A172 (cell line): ENCODE measurements at places on chromosomes 4 and X. TPM values are rescaled to one million over a fixed set of nuclear protein-coding genes. Genes with fewer than 3 reads are reported as not detected.

GRCh38 chr4:142961866-142962265 lies 115.8 kb upstream of the INPP4B start:
- no peak for DNase-seq

DNA sequence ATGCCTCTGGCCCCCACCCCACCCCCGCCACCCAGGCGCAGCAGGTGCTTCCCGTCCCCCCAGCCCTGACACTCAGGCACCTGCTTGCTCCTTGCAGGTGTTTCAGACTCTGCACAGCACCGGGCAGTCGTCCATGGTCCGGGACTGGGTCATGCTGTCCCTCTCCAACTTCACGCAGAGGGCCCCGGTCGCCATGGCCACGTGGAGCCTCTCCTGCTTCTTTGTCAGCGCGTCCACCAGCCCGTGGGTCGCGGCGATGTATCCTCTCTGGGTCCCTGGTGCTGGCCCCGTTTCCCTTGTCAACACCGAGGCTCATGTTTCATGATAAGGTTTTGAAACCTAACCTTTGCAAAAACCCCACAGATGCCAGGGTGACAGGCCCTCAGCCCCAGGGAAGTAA lies 10.2 kb upstream of the MSANTD1 start:
- DNase-seq = no peak

DNA sequence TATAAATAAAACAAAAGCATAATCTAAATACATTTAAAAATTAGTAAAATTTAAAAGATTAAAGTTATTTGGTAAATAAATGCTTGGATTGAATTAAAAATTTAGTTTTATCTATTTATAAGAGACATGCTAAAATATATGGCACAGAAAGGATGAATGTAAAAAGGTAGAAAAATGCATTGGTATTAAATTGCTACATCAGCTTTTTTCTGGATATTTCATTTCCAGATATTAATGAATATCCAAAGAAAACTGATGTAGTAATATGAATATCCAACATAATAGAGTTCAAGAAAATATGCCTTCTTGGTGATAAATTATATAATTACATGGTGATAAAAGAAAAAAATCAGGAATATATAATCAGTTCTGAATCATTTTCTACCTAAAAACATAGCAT lies 1743.9 kb downstream of the RPA4 start:
- DNase-seq = no peak

GRCh38 chr4:111923786-111924185 lies 221.5 kb upstream of the FAM241A start:
- DNase-seq = peak; percentile 42

GRCh38 chr4:15188605-15189539 lies 186.6 kb downstream of the CPEB2 start:
- no peak for DNase-seq

DNA sequence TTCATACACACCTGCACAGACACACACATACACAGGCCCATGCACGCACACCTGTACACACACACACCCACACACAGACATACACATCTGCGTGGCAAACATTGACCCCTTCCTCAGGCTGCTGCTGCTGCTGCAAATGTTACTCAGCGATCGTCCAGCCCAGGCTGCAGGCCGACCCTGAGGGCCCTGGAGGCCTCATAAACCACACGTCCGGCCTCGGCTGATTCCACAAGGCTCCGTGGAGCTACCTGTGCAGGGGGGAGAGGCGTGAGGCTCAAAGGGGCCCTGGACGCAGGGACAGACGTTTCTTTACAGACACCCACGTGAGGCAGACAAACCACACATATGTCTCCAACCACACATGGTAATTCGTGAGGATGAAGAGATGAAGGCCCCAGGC lies 53.9 kb upstream of the PPP2R3B start:
- DNase-seq = no peak

DNA sequence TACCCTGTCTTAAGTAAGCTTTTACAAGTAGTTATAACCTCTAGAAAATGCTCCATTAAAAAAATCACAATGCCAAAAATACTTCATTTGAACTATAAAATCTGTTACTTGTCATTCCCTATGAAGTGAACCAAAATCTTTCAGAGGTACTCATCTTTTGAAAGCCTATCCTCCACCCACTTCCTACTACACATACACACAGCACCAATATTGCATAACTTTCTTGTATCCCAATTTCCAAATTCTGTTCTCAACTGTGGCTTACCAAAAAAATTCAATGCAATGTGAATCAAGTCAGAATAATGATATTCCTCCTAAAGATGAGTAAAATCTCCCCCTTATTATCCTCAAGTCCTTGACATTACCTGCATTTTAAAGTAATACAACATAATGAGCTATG lies 15.9 kb downstream of the DHX15 start:
- DNase-seq = no peak

DNA sequence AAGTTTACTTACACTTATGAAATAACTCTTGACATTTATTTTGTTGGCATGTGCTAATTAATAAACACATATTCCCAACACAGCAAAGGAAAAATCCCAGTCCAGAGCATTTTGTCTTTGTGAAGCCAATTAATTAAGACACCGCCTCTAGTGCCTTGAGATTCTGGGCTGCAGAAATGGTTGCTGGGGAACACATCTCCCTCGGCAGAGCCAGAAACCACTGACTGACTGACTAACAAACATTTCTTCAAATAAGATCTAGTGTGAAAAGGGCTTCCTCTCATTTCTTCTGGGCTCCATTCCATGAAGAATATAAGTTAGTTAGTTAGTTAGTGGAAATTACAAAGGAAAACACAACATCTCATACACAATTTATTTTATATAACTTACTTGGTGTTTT lies 28.4 kb upstream of the NAP1L5 start:
- no peak for DNase-seq

DNA sequence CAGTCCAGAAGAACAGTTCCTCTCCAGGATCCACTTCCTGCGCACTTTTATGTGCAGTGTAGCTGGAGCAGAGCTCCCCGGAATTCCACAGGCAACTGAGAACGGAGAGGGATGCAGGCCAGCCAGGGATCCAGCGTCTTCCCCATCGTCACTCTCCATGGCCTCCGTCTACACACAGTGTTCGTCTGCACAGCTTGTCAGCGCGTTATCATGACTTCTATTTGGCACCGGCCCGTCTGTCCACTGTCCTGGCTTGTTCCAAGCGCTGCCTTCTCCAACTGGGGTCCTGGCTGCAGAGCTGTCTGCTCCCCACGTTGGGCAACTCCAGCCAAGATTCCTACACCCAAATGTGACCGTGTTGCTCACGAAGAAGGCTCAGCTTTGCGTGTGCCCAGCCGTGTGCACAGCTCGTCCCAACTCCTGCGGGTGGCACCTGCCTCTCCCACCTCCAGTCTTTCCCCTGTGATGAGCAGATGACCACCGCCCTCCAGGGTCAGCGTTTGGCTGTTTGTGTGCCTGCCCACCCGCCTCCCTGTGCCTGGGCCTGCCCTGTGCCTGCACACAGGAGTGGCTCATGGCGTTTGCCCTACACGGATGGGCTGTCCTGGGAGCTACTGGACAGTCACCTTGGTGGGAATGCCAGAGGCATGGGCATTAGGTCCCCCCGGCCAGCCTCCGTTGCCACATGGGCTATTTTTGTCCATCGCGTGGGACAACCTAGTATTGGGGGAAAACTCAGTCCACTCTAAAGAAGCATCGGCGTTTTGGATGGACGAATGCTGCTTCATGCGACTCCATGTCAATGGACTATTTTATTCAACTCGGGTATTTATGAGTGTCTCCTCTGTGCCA lies 2.2 kb upstream of the CTBP1 start:
- DNase-seq = no peak

DNA sequence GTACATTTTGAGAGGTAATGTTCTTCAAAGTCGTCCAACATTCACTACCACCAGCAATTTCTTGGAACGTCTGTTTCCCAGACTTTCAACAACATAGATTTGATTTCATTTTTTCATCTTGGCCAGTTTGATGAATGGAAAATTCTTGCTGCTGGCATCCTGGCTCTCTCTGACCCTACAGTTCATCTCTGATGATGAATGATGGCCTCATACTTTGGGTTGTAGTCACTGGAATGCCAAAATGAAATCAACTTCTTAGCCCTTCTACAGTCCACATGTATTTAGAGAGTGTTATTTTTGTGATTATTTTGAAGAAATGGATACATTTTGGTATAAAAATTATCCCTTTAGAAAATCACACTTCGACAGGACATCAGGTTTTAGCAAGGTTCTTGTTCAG lies 8.8 kb downstream of the CHST7 start:
- peak; percentile 23 for DNase-seq

DNA sequence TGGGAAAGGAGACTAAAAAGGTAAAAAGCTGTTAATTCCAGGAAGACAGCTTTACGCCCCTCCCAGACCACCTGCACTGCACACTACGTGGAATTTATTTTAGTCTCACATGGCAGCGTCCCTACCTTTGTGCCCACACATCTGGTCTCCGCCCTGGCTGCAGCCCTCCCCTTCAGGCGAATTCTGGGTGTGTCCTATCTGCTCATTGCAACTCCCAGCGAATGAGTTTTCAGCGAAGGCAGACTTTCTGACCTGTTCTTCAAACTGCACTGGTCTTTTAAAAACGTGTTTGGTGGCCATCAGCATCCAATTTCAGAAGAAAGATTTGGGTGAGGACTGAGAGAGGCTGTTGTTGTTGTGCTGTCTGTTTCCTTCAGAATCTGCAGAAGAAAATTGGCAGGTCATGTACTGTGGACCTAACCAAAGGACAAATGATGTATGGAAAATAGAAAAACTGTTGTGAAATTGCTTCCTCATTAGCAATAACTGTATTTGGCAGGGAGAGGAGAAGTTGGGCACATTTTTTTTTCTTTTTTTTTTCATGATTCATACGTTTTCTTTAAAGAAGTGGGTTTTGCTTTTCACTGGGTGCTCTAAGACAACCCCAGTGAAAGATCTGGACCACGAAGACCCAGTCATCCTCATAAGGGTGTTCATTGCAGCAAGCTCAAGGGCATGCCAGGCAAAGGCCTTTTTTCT lies 4.2 kb downstream of the TLR8 start:
- DNase-seq = no peak

DNA sequence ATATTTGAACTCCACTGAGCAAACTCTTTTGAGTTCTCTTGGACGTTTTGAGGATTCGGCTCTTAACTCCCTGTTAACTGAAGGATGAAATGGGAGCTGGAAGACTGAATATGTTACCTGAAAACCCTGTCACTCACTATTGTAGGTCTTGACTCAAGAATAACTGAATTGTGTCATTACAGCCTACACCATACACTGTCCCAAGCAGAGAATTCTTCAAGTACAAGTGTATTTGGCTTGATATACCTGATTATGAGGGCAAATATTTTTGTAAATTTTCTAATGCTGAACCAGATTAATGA lies 276.1 kb downstream of the CFAP299 start:
- no peak for DNase-seq

GRCh38 chrX:140505421-140506337 lies 810 bp upstream of the SOX3 start:
- DNase-seq = no peak

BRS3 gene
- not detected in 2 replicates for total RNA-seq

CLCN4 gene
- 16.8 and 21.9 TPM in 2 replicates for total RNA-seq

POU3F4 gene
- total RNA-seq = not detected in 2 replicates

PNMA6F gene
- not detected in 2 replicates for total RNA-seq

PNMA5 gene
- total RNA-seq = not detected in 2 replicates
